Stimulated activated CD4-positive, alpha-beta T cell treated with anti-CD3 and anti-CD28 coated beads, Interleukin-15, amount 100 ng/mL, for 1 hour (primary cell): ENCODE measurements at places on chromosomes 3 and 15.

DNA sequence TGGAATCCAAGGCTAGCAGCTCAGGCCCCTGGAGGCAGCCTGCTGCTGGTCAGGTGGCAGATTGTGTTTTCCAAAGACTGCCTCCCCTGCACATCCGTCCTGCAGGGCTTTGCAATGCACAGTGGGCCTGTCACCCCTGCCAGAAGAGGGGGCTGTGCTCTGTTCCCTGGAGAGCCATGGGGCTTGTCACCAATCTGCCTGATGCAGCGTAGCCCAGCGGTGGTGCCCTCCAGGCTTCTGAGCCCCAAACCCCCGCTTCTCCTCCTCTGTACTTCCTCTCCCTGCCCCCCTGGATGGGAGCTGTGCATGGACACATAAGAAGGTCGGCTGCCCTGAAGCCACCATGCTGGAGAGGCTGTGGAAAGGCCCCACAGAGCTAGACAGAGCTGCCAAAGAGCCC is 10.0 kb upstream of the PLXNA1 start:
- no peak for DNase-seq

DNA sequence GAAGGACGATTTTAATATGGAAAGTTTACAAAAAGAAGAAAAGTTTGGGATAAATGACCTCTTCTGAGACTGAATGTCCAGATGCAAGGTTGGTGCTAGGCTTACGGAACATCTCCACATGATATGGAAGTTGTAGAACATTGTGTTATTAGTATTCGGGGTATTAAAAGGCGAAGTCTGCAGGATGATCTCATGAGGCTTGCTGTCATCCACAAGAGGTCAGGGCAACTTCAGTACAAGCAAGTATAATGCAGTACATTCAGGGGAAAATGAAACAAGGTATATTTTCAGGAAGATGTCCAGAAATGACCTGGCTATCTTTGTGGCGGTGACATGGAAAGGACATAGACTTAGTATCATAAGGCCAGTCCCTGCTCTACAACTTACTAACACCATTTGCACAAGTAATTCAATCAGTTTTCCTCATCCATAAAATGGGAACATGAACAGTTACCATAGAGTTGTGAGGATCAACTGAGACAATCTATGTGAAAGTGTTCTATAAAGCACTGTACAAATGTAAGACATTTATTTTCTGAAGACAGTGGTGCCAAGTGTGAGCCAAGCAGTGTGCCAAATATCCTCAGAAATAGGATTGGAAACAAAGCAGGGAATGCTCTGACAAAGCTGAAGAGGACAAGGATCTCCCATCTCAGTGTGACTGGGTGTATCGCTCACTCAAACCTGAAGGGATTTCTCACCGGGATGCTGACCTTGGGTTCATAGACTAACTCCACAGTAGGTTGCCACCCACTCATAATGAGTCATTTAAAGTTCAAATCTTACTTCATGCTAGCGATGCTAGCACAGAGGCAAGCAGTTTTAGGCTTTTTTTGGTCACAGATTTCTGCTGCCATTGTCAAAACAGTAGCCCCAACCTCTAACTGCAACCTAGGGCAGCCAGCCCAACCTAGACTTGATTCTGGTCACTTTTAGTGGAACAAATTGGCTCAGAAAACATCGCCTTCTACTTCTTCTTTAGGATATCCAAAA is 118.3 kb downstream of the TIGIT start:
- DNase-seq, result no peak

- no peak for DNase-seq
These were observed 37.6 kb downstream of the TRA2B start for GRCh38 chr3:185900228-185900627.

DNA sequence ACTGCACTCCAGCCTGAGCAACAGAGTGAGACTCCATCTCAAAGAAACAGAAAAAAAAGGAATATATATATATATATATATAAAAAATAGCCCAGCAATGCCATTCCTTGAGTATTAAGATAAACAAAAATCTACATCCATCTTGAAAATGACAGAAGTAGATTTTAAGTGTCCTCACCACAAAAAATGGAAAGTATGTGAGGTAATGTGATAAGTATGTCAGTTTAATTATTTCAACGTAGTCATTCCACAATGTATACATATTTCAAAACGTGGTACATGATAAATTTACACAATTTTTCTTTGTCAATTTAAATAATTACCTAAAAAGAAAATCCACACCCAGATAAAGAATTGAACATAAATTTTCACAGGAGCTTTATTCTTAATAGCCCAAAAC is 54.9 kb downstream of the HCN4 start:
- DNase-seq, result no peak

DNA sequence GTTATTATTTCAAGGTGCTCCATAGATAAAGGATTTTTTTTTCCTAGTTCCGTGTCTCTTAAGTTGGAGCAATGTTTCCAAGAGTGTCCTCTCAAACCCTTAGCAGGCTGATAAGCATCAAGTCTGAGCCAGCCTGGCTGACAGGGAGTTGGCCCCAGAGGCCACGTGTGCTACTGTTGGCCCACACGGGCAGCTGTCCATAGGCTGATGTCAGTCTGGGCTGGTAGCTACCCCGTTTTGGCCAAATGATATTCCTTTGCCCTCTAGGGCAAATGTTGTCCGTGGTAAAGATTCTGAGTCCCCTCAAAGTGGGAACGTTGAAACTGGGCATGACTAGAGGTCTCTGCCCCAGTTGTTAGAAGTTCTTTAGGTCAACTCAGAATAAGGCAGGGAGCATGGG is 99.4 kb downstream of the FLNB start:
- DNase-seq, result no peak

GRCh38 chr3:33105341-33105948 is 8.4 kb upstream of the CRTAP start:
- no peak for DNase-seq

GRCh38 chr3:123755085-123755484 is 129.0 kb downstream of the MYLK start:
- no peak for DNase-seq

- no peak for DNase-seq
These were observed 124.1 kb downstream of the PGPEP1L start for GRCh38 chr15:98883478-98883877.

GRCh38 chr3:159584421-159584820 is 404.2 kb upstream of the IL12A start:
- DNase-seq, result no peak

- DNase-seq, result no peak
These were observed 153.8 kb upstream of the RAP2B start for GRCh38 chr3:153008226-153008625.

- no peak for DNase-seq
These were observed 65.5 kb downstream of the PLCL2 start for GRCh38 chr3:16950282-16950681.

- DNase-seq, result no peak
These were observed 89.7 kb upstream of the SLC4A7 start for GRCh38 chr3:27573780-27574437.
